ENCODE measurements at places on chromosomes 13 and 19. TPM values are rescaled to one million over a fixed set of nuclear protein-coding genes. Genes with fewer than 3 reads are reported as not detected.

GRCh38 chr13:60146471-60146870 is 17.3 kb downstream of the DIAPH3 start:
- no peak for DNase-seq

DNA sequence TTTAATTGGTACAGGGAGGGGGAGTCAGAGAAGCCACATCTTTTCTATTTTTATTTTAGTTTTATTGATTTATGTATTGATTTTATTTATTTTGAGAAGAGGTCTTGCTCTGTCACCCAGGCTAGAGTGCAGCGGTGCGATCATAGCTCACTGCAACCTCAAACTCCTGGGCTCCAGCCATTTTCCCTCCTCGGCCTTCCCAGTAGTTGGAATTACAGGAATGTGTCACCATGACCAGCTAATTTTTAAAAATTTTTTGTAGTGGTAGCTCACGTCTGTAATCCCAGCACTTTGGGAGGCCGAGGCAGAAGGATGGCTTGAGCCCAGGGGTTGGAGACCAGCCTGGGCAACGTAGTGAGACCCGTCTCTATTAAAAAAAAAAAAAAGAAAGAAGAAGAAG is 4.1 kb downstream of the IL27RA start:
- no peak for DNase-seq

ATP8A2 gene
- 0.13 TPM for total RNA-seq

DNA sequence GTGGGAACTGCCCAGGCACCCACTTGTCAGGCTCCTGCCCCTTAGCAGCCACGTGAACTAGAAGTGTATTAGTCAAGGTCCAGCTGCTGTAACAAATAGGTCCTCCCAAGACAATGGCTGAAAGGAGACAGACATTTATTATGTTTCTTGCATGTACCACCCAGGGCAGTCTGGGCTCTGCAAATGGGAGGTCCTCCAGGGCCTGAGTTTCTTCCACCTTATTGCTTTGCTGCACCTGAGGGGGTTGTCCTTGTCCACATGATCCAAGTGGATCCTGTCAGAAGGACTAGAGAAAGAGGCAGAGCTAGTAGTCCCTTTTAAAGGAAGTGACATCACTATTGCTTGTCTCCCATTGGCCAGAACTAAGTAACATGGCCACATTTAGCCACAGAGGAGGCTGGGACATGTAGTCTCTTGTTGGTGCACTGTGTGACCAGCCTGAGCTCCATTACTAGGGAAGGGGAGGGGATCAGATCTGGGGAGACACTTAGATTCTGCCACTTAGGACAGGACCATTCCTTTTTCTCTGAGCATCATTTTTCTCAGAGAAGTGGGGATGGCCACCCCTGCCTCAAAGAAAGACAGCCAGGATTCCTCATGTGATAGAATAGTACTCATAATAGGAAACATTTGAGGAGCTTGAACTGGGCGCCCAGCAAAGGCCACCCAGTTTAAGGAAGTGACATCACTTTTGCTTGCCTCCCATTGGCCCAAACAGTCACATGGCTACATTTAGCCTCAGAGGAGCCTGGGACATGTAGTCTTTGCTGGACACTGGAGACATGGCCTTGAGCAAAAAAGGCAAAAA is 15.1 kb downstream of the CC2D1A start:
- DNase-seq: no peak

- no peak for DNase-seq
Observed at GRCh38 chr13:74927823-74928222, 554.1 kb downstream of the TBC1D4 start.

ZNF816 gene
- total RNA-seq: 25.1 TPM

MBD3L4 gene
- not detected for total RNA-seq

MIR17HG gene
- 4.2 TPM for total RNA-seq

GRCh38 chr13:98965325-98965724 is 12.5 kb downstream of the DOCK9 start:
- DNase-seq: no peak

ZNF221 gene
- total RNA-seq: 6.8 TPM

GRCh38 chr13:33761740-33762139 is 56.2 kb upstream of the RFC3 start:
- DNase-seq: no peak

- DNase-seq: no peak
Observed at GRCh38 chr13:52760077-52760476, 20.5 kb upstream of the CNMD start.

DNA sequence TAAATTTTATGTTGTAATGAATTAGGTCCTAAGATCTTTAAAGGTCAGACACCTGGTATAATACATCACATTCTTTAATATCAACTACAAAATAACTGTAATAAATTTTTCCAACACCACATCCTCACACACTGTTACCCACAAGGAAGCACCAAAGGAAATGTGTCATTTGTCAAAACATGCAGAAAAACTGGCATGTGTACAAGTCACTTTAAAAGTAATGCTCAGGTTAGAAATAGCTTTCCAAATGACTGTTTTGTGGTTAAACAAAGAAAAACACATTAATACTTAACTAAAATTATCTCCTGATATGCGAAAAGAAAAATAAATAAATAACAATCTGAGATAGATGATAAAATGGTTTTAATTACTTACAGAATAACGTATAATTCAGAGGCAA is 74.7 kb downstream of the MZT1 start:
- no peak for DNase-seq

DNA sequence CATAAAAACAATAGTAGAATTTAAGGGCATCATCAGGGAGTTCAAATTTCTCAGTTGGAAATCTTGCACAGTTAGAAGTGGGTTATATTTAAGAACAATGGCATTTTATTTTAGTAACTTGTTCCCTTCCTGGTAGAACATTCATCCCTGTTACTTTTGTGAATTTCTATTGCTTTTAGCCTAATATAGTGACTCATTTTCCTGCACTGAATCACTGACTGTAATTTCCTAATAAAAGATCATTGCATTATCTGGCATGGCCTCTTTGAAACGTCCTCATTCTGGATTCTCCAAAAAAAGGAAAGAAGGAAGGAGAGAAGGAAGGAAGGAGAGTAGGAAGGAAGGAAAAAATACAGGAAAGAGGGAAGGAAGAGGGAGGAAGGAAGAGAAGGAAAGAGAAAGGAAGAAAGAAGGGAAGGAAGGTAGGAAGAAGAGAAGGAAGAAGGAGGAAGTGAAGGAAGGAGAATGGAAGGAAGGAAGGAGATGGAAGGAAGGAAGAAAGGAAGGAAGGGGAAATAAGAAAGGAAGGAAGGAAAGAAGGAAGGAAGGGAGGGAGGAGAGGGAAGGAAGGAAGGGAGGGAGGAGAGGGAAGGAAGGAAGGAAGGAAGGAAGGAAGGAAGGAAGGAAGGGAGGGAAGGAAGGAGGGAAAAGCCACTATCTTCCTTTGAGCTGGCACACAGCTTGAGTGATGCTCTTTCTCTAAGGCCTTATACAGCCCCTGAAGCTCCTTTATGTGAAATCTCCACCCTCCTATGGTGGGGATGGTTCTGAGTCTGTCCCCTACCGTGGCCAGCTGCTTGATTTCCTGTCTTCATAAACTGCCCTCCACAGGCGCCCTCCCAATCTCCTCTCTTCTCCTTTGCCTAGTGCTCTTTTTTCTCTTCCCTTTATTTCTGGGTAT is 29.8 kb upstream of the TM9SF2 start:
- no peak for DNase-seq

GRCh38 chr19:37593996-37594303 is 642 bp downstream of the ZNF571 start:
- DNase-seq: no peak

GRCh38 chr13:19606152-19606551 is 27.3 kb upstream of the MPHOSPH8 start:
- no peak for DNase-seq

- no peak for DNase-seq
Observed at GRCh38 chr19:58491393-58491792, 15.2 kb downstream of the ZNF446 start.

DNA sequence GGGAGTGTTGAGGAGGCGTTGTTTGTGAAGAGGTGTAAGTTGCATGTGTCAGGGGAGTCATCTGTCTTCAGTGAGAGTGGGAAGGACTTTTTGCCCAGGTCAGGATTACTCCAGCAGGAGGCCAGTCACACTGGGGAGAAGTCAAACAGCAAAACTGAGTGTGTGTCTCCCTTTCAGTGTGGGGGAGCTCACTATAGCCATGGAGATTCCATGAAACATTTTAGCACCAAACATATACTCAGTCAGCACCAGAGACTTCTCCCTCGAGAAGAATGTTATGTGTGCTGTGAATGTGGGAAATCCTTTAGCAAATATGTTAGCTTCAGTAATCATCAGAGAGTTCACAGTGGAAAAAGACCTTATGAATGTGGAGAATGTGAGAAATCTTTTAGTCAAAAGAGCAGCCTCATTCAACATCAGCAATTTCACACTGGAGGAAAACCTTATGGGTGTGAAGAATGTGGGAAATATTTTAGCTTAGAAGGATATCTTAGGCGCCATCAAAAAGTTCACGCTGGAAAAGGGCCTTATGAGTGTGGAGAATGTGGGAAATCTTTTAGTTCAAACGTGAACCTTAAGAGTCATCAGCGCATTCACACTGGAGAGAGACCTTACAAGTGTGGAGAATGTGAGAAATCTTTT is 8.4 kb upstream of the ZNF587 start:
- no peak for DNase-seq

DNA sequence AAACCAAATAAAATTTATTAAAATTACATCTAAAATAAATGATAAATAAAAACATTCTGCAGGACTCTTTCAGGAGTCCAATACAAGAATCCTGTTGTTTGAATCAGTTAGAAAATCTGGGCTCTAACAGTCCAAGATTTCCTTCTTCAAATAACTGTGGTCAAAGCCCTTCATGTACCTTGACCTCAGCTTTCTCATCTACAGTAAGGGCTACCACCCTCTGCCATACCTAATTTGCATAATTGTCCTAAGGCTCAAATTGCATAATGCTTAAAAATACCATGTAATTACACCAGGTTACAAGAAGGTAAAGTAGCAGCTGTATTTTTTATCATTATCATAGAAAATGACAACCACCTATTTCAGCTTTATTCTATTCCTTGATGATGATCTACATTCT is 54.3 kb downstream of the XPO4 start:
- no peak for DNase-seq

DNA sequence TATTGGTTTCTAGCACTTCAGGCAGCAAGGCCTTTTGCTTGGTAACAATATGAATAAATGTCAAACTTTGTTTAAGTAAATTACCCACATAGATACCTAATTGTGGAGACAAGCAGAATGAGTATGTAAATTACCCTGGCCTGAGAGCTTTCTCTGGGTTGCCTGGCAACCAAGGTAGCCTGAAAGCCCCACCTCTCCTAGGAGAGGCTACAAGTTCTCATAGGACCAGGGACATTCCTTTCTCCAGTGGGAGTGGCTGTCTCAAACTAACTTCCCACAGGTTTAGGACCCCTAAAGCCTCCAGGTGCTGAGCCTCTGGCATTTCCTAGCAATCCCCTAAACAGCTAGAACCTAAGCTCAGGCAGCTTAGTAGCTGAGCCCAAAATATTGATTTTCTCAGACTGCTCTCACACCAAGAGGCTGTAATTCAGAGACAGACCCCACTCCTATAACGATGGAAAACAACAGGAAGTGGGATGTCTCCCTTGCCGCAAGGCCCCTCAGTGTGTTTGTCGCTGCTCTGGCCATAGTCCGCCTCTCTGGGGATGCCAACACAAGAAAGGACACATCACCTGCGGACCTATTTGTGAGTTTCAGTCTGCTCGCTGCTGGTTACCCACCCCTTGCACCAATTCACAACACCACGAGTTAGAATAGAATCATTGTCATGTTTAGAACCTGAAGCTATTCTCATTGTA is 207.3 kb downstream of the DLEU7 start:
- DNase-seq: no peak

GRCh38 chr13:113915012-113915763 is 51.3 kb upstream of the GAS6 start:
- DNase-seq: no peak

HTR2A gene
- total RNA-seq: 0.89 TPM

- DNase-seq: no peak
Observed at GRCh38 chr19:29858000-29858596, 46.3 kb downstream of the CCNE1 start.

CYP4F11 gene
- total RNA-seq: 9.3 TPM

DNA sequence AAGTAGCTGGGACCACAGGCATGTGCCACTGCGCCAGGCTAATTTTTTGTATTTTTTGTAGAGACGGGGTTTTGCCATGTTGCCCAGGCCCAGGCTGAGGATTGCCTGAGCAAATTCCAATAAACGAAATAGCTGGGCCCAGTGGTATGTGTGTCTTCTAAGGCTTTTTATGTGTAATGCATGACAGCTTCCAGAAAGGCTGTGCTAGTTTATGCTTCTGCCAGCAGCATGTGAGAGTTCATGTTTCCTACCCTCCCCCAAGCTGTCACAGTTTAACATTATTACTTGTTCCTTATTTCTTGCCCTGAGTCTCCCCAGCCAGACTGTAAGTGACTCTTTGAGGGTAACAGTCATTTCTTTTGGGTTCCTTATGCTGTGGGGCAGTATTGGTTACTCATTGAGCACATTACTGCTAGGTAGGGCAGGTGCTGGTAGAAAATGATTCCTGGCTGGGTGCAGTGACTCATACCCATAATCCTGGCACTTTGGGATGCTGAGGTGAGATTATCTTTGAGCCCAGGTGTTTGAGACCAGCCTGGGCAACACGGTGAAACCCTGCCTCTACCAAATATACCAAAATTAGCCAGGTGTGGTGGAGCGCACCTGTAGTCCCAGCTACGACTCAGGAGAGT is 13.6 kb downstream of the GPATCH1 start:
- DNase-seq: no peak

- no peak for DNase-seq
Observed at GRCh38 chr13:70644052-70644451, 535.8 kb upstream of the KLHL1 start.

- no peak for DNase-seq
Observed at GRCh38 chr19:33396701-33397535, 23.4 kb downstream of the CEBPG start.

DNA sequence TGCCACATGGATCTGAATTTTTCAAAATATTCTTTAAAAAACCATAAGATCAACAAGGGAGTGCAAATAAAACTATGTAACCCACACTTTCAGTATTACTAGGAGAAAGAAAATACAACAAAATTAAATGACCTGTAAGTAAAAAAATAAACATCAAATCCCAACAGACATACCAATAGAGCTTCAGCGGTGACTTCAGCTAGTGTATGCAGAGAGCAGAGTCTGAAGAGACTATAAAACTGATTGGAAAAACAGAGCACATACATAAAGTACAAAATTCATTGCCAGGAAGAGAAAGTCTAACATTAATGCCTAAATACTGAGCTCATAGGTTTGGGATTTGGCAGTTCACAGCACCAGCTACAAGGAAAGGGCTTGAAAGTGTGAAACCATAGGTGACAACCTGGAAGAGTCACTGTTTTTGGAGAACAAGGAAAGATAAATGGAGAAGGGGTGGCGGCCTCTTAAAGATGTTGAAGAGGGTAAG is 291.1 kb downstream of the LMO7 start:
- DNase-seq: no peak

- DNase-seq: no peak
Observed at GRCh38 chr19:43612374-43612773, 486 bp downstream of the SRRM5 start.

GRCh38 chr13:27595055-27595811 is 25.1 kb downstream of the LNX2 start:
- DNase-seq: no peak

DNA sequence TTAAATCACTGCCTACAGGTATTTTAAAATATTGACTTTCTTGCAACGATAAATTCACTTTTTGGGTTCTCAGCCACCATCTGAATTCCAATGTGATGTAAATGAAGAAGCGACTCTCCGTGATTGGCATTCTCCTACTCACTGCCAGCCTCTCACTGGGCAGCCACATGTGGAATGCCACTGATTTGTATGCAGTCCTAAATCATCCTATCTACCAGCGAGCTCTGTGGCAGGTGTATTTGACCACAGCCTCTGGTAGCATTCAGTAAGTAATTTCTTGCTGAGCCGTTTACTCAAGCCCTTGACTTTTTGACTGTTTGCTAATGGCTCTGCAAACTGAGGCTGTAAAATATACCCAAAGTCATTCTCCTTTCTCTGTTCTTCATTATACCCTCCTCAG is 559.0 kb upstream of the SLC10A2 start:
- no peak for DNase-seq

Measured in ureter (tissue), 1 donor.